Stimulated activated CD4-positive, alpha-beta T cell treated with anti-CD3 and anti-CD28 coated beads, TNF-alpha, amount 100 ng/mL, for 1 hour (primary cell): ENCODE measurements at places on chromosomes 11 and 22.
A peak's percentile ranks its signal among the peaks of the same experiment; 100 is the strongest.

DNA sequence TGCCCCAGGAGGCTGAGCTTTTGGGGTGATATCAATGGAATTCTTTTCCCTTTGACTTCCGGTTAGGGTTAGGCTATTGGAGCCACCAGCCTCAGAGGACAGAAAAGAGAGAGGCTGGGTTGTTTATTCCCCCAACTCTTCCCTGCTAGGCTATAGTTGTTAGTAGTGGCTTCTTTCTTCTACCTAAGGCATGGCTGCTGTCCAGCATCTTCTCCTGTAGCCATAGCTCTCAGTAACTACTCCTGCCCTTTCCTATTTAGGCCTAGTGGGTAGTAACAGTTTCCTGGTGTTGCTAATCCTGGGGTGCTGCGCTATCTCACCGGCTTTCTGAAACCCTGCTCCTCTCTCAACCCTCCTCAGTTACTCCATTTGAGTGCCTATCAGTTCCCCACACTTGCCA, 184.9 kb downstream of the TENM4 start:
- no peak for DNase-seq

- no peak for DNase-seq
Observed at GRCh38 chr11:91932151-91932821, 292.3 kb upstream of the FAT3 start.

GRCh38 chr11:126156814-126157213, 54.6 kb downstream of the RPUSD4 start:
- no peak for DNase-seq

DNA sequence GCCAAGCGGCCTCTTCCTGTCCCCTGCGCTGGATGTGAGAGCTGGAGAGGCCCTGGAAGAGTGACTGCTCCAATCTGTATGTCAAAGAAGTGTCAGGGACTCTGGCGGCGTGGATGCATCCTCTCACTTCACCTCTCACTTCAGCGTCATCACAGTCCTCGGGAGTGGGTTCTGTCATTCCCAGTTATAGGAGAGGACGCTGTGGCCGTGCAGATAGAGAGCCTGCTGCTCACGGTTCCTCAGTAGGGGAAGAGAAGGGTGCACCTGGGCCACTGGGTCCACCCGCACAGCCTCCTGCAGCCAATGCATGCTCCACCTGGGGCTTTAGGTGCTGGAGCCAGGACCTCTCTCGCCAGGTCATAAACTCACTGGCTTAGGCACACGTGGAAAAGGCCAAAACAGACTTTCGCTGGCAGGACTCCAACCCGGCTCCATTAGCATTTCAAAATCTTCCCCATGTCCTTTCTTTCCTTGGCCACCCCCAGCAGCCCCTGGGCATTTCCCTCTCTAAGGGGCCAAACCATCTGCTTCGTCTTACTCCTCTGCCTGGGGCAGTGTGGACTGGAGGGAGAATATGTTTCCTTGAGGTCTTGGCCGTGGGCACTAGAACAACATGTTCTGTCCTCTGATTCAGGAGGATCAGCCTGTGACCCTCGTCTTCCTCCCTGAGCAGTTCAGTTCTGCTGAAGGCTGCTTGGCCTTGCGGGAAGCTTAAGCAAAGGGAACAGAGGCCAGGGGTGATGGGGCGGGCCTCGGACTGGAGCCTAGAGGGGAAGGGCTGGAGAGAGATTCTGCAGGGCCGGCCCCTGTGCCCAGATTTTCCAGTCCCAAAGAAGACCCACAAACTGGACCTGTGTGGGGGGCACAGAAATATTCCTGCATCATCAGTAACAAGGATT, 57.8 kb downstream of the ST14 start:
- no peak for DNase-seq

DNA sequence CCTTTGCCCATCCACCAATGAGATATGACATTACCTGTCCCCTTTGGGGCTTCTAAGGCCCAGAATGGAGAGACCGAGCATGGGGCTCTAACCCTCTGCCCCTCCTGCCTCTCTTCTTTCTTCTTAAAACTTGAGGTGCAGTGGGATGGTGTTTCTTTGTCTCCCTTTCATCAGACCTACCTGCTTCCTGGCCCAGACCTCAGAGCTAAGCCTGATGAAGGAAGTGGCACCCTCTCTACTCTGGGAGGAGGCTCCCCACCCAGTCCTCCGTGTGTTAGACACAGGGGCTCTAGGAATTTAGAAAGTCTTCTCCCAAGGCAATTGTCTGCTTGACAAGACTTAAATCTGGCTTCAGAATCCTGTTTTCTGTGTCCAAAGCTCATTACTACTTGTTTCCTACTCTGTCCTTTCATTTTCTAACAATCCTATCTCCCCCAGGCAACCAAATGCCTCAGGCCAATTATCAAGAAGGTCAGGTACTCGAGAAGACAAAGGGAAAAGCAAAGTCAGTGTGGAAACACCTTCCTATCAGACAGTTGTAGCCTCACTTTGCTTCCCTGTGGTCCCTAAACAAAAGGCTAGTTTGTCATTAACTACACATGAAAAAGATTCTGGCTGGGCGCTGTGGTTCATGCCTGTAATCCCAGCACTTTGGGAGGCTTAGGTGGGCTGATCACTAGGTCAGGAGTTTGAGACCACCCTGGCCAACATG, 20.3 kb upstream of the PARVA start:
- DNase-seq: no peak

DNA sequence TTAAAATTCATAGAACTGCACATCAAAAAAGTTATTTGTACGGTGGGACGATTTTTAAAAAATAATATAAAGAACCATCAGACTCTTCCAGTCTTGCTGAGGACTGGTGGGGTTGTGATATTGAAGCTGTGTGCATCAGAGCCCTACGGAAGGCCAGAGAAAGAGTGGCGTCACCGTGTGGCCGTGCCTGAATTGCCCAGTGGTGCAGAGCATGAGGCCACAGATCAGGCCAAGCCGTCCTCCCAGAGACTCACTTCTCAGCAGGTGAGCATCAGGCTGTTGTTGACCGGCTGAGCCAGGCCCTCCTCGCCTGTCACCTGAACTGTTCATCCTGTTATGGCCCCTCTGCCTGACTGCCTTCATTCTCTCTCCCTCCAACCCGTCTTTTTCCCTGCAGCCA, 1013.9 kb downstream of the TBC1D22A start:
- no peak for DNase-seq

- no peak for DNase-seq
Observed at GRCh38 chr22:38607680-38608079, 37.7 kb upstream of the DMC1 start.

GRCh38 chr11:61011950-61012736, 40.7 kb downstream of the CD6 start:
- no peak for DNase-seq

DNA sequence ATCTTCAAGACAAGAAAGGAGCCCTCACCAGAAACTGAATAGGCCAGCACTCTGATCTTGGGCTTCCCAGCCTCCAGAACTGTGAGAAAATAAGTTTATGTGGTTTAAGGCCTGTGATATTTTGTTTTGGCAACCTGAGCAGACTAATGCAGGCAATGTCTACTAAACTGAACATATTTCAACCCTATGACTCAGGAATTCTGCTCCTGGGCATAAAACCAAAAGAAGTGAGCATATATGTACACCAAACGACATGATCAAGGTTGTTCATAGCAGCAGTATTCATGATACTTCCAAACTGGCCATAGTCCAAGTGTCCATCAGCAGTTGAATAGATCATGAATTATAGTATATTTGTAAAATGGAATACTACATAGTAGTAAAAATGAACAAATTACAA, 29.0 kb downstream of the CSNK2A3 start:
- no peak for DNase-seq

DNA sequence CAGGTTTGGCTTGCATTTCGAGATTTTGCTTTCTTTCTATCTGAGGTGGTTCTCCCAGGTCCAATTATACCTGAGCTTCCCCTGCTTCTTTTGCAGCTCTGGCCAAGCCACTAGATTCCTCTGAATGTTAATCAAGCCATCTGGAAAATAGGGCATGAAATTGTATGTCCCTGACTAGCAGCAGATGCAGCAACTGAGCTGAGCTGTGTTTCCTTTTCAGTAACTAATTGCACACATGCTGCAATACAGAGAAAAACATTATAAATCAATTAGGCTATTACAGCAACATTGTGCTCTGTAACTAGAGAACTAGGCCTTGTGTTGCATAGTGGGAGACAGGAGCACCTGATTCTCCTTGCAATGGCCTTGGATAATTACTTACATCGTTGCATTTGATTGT, 408.3 kb downstream of the ETS1 start:
- no peak for DNase-seq

DNA sequence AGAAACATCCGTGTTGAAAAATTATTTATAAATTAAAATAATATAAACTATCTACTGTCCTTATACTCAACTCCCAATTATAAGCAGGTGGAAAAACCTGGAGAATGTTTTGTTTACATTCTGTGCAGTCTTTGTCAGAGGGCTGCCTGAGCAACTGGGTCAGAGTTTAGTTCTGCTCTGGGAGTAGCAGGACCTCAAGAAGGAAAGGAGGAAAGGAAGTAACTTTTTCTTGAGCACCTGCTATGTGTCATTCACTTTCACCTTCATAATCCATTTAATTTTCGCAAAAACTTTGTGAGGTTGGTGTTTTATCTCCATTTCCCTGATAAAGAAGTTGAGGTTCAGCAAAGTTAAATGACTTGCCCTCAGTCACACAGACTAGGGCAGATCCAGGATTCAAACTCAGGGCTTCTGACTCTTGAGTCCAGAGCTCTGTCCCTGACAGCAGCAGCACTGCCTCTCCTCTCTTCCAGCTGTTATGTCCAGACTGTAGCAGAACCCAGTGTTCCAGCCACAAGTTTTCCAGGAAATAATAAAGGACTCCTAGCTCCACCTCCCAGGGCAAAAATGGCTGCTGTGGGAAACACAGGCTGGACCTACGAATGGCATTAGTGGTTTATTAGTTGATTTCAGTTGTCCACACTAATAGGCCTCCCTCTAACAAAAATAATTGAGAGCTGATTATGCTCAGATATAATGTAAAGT, 6.4 kb downstream of the CD3E start:
- no peak for DNase-seq

- DNase-seq: no peak
Observed at GRCh38 chr11:35336726-35337125, 82.6 kb downstream of the SLC1A2 start.

- DNase-seq: no peak
Observed at GRCh38 chr11:122983438-122984185, 2.0 kb upstream of the BSX start.

DNA sequence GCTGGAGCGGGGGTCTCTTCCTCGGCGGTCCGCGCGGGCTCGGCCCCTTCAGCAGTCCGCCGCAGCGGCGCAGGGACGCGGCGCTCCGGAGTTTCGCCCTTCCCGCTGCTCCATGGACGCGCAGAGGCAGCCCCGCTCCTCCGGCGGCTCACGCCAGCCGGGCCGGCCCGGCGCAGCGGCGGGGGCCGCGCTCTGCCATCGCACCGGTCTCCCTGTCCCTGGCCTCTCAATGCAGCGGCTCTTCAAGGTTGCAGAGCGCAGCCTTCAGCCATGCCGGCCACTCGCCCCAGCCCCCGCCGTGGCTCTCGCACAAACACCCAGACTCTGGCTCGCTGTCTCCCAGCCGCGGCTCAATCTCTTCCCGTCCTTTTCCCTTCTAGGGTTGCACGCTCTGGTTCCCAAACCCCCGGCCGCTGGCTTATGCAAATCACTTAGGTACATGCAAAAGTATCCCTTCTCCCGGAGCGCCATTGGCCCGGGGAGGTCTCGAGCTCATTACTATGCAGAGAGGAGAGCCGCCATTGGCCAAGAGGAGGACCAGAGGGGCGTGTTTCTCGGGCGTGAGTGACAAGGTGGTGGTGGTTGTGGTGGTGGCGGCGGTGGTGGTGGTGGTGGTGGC, at the start of gene LGR4:
TSS of gene LGR4 (minus strand) at position 393 of the 619 bp plus-strand sequence. CDS start 488 bp downstream, outside the sequence.
- peak; percentile 40 for DNase-seq

GRCh38 chr11:79610678-79611077, 169.8 kb upstream of the TENM4 start:
- DNase-seq: no peak

GRCh38 chr22:43272869-43273318, 70.3 kb downstream of the SCUBE1 start:
- DNase-seq: no peak

DNA sequence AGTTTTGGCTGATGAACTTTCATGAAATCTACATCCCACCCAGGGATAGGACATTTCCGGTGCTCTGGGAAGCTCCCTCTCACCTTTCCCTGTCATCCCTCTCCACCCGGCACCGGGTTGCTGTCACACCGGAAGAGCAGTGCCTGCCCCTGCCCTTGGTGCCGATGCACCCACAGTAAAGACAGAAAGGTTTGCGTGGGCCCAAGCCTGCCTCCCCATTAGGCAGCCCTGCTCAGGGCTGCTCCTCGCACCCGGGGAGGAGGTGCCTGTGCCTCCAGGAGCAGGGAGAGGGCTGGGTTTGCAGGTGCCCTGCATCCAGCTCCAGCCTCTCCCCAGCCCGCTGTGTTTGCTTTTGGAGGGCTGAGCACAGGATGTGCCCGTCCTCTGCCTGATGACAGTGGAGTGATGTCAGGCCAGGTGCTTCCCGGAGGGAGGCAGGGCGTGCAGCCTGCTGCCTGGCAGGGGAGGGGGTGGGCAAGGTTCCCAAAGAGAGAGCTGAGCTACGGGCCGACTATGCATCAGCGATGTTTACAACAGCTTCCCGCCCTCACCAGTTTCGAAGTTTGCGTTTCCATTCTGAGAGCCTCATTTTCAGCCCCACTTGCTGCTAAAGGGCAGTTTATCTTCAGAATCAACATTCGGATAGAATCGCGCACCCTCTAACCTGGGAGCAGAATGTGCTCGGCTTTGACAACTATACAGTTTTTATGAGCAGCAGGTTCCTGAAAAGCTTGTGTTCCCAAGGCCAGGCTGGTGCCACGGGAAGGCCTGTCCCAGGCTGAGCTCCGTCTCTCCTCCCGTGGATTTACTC, 83.2 kb upstream of the CLDN5 start:
- no peak for DNase-seq
